ENCODE measurements at places on chromosomes 2 and 18.

DNA sequence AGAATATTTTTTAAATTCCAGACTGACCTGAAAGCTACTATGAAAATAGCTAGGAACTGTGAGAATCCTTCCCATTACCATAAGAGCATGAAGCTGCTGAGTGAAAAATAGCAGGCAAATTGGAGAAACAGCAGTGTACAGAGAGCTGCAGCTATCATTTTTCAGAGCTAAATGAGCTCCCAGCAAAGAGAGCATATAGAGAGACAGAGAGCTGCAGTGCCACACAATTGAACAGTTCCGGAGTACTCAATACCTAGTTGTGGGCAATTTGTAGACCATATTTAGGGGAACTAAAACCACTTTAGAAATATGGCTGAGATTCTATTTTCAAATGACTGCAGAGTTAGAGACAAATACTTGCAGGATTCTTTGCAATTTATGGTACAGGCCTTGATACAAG, 645.3 kb downstream of the STK39 start:
- no peak for DNase-seq

DNA sequence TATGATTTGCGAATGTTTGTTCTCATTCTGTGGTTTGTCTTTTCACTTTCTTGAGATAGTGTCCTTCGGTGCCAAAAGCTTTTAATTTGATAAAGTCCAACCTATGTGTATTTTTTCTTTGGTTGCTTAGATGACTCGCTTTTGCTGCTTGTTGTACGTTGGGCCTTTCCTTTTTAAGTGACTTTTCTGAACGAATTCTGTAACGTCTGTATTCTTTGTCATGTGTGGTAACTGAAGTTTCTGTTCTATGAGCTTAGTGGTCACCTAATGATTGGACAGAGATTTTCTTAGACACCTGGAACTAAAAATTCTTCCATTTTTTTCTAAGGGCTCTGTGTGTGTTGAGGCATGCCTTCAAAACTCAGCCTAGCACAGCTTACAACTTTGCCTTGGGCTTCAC, 19.6 kb upstream of the PROKR1 start:
- no peak for DNase-seq

- DNase-seq: no peak
Measured at GRCh38 chr2:236767941-236768340, 198.3 kb downstream of the ACKR3 start.

- no peak for DNase-seq
Measured at GRCh38 chr18:49178736-49179135, 228.0 kb upstream of the SMAD7 start.

DNA sequence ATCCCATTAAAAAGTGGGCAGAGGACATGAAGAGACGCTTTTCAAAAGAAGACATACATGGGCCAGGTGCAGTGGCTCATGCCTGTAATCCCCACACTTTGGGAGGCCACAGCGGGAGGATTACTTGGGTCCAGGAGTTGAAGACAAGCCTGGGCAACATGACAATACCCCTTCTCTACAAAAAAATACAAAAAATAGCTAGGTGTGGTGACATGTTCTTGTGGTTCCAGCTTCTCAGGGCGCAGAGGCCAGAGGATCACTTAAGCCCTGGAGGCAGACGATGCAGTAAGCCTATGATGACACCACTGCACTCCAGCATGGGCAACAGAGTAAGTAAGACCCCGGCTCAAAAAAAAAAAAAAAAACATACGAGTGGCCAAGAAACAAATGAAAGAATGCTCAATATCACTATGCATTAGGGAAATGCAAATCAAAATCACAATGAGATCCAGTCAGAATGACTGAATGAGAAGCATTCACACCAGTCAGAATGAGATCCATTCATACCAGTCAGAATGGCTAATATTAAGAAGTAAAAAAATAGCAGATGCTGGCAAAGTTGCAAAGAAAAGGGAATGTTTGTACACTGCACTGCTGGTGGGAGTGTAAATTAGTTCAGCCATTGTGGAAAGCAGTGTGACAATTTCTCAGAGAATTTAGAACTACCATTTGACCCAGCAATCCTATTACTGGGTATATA, 550.2 kb upstream of the SLC39A10 start:
- no peak for DNase-seq

GRCh38 chr2:70191244-70191735, 471 bp upstream of the C2orf42 start:
- DNase-seq: no peak

DNA sequence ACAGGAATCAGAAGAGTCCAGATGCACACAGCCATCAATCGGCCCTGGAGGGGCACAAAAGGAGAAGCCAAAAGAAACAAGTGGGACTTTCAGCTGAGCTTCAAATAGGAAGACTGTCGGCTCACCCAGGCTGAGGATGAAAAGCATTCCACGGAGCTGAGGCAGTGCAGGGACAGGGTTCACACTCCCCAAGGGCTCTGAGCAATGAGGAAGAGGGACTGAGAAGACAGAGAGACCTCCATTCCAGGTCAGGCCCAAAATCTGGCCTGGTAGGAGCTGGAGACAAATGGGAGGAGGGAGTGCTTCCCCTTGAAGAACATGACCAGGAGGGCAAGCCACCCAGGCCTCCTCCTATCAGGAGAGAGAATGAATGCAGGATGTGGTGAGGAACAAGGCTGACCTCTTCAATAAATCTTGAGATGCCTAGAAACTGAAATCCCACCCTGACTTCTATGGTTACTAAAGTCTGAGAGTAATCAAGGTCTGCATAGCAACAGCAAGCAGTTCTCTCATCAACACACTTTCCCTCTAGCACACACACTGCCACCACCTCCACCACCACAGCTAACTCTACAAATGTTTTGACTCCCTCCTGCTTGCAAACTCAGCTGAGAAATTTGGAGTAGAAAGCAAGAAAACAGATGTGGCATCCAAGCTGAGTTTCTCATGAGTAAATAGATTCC, 434.4 kb downstream of the TNS1 start:
- DNase-seq: no peak

DNA sequence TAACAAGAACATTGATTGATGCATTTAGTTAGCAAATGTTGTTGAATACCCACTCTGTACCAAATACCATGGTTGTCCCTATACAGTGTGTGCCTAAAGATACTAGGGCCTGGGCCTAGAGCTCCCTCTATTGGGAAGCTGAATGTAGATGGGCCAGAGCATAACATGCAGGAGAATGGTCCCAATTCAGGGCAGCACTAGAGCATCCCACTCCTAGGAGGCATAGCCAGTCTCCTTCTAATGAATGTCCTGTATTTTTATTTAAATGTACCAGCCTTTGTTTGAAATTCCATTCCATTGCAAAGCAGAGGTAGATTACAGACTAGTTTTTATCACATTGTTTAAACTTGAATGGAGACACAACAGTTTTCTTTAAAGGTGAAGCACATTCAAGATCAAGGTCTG, 90.6 kb downstream of the FEZ2 start:
- DNase-seq: no peak

DNA sequence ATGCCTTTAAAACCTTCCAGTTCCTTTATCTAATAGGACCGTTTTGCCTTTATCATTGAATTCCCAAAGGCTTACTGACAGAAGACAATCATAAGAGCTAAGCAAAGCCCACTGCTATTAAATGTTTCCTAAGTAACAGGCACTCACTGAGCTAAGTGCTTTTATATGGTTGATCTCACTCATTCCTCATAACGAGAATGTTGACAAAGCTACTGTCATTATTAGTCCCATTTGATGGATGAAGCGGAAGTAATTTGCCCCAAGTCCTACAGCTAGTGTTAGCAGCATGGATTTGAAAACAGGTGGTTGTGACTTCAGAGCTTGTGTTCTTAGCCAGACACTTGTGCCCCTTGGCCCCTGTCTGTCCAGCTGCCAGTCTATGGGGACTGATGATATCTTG, 134.8 kb upstream of the SERPINE2 start:
- DNase-seq: no peak

DNA sequence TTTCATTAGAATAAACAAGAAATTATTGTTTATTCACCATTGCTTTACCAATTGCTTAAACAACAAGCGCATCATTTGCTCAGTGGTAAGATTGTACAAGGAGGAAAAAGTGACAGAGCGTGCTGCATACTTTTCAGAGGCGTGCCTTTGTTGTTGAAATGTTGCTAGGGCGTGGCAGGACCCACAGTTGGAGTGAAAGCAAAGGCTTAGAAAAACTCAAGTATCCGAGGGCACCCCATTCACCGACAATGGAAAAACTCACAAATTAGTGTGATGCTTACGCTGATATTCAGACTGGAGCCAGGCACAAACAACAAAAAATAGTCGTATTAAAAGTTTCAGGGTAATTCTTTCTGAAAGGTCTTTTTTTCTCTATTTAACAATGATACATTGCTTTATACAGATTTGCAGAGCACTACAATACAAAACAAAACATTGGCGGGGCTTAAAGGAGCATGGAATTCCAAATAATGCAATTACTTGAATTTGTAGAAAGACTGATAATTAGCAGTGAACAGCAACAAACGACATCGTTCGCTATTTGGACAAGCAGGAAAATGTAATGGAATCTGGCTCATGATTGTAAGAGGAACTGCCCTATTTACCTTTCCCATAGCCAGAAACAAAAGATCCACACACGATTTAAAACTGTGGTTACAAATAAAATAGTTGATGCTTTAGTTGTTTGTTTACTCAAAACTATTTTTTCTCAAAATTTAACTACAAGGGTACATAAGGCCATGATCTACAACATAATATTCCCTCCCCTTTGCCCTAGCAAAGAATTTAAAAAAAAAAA, 37.8 kb upstream of the RTTN start:
- DNase-seq: no peak

DNA sequence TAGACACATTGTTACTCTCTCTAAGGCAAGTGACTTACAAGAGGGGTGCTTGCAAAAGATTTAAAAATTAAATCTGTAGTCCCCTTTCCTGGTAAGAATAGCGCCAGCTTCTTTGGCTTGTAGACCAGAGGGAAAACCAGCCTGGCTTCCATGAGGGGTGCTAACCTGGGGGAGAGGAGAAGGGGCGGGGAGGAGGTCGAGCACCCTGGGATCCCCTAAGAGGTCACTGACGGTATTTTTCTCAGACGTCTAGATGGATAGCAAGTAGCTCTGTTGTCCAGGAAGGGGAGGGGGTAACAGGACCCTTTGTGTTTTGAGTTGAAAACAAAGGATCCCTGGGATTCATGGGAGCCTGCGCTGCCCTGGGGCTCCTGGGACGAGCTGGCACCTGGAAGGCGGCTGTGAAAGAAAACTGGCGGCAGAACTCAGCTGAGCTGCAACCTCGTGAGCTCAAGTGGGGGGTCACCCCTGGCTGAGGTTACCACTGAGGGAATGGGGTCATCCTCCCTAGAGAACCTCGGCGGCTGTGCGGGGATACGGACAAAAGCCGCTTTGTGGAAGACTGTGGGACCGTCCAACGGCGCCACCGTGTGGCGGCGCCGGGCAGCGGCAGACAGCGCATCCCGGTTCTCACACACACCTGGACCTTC, 37.8 kb upstream of the MRPL19 start:
- DNase-seq: peak; percentile 20

- DNase-seq: no peak
Measured at GRCh38 chr2:40451918-40452605, at the start of gene SLC8A1. TSS of gene SLC8A1 (minus strand) at chr2:40452090.

DNA sequence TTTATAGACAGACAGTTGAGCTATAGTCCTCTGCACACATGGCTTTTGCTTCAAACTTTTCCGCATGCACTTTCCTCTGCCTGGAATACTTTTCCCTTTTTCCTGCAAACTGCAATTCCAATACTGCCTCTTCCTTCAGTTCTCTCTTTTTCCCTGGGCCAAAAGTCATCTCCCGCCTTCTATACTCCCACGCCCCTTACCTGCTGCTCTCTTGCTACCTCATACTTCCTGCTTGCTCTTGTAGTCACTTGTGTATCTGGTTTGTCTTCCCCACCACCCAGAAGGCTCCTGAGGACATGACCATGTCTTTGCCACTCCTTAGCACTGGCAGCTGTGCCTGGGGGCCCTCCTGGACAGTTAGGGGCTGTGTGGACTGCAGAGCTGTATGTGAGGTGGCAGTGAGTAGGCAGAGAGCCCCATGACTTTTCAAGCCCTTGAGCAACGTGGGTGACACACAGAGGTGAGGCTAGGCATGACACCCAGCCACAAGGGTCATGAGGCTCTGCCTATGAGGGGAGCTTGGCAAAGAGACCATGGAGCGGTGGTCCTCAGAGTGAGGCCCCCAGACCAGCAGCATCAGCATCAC, 23.2 kb downstream of the SPEG start:
- DNase-seq: no peak

GRCh38 chr2:11004199-11004598, 92.5 kb downstream of the KCNF1 start:
- no peak for DNase-seq

- DNase-seq: no peak
Measured at GRCh38 chr2:128357506-128358370, 39.1 kb upstream of the HS6ST1 start.

- DNase-seq: no peak
Measured at GRCh38 chr2:44397447-44398175, 35.9 kb downstream of the CAMKMT start.

- DNase-seq: no peak
Measured at GRCh38 chr2:86610871-86611270, 12.8 kb downstream of the RNF103 start.

- peak; percentile 83 for DNase-seq
Measured at GRCh38 chr18:13137670-13138419, 80.7 kb upstream of the LDLRAD4 start.

DNA sequence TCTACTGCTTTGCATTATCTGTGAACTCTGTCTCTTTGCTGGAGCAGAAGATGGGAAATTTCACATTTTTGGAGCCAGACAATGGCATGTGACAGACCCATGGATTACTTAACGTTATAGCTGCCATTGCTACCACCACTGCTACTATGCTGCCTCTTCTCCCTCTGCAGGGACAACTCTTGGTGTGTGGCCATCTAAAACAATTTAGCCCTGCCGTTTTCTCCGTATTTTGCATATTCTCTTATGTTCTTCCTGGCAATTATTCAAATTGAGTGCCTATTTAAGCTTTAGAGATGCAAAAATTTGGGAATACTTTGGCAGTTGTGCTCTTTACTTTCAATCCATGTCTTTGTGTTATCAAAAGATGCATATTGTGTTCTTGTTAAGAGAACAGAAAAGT, 386.8 kb downstream of the XIRP2 start:
- no peak for DNase-seq

- DNase-seq: no peak
Measured at GRCh38 chr2:228771315-228771714, 499.8 kb downstream of the PID1 start.

DNA sequence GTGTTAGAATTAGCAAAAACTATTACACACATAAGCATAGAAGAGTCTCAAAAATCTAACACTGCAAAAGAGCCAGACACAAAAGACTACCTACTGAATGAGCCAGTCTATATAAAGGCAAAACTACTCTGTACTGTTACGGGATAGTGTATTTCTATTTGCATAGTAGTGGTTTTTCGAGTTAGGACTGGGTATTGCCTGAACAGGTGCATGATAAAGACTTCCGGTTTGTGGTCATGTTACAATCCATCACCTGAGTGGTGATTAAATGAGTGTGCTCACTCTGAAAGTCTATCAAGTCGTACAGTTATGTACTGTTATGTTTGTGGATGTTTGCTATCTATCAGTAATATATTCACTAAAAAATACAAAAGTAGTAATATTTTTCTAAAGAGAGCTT, 523.3 kb upstream of the SYT4 start:
- DNase-seq: no peak
